ENCODE measurements at places on chromosomes 4 and X. TPM values are rescaled to one million over a fixed set of nuclear protein-coding genes. Genes with fewer than 3 reads are reported as not detected.

The ANOS1 gene
- not detected for total RNA-seq

The FAT1 gene
- total RNA-seq, result 88.9 TPM

The FAM149A gene
- total RNA-seq, result 10.1 TPM

The HTN3 gene
- total RNA-seq, result 49.0 TPM

The DMRTC1B gene
- total RNA-seq, result not detected

- DNase-seq, result no peak
These were observed 445.6 kb downstream of the ACTRT1 start for GRCh38 chrX:127606590-127606989.

DNA sequence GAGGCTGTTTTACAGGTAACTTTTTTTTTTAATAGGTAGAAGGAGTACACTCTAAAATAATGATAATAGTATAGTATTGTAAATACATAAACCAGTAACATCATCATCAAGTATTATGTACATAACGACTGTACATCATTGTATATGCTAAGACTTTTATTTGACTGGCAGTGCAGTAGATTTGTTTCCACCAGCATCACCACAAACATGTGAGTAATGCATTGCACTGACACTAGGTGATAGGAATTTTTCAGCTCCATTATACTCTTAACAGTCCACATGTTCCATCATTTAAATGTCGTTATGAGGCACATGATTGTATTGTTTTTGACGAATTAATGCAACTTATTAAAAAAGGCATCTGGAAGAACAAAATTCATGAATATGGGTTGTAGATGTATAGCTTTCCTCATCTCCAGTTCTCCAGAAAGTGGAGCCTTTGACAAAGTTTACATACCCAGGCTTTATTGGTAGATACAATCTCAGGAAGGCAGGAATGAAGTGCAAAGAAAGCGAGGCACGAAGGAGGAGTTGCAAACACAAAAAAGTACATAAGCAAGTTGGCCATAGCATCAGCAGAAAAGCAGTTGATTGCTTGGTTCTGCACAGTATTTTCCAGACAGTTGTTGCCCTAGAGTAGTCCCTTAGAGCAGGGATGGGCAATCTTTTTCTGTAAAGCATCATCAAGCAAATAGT lies 336.9 kb upstream of the NR3C2 start:
- no peak for DNase-seq

GRCh38 chr4:143667461-143667860 lies 33.0 kb downstream of the FREM3 start:
- DNase-seq, result peak; percentile 61

GRCh38 chr4:39814403-39815185 lies 116.7 kb downstream of the UBE2K start:
- DNase-seq, result no peak

GRCh38 chrX:53440621-53441517 lies 6.7 kb upstream of the HSD17B10 start:
- no peak for DNase-seq

- DNase-seq, result no peak
These were observed 11.1 kb upstream of the GPM6A start for GRCh38 chr4:175823015-175823742.

DNA sequence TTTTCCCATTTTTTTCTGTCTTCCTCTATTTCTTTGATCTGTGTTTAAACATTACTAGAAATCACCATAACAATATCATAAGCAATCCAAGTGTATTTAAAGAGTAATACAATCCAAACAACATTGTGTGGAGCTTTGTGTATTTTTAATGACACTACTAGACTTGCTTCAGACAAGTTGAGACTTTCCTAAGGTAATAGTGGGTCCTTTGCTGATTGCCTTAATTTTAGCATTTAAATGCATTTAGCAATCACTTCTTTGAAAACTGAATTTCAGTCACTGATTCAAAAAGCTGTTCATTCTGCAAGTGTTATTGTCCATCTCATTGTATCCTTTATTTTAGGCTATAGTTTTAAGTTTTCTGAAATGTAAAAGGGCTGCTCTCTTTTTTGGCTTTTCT lies 804.8 kb downstream of the ADGRL3 start:
- DNase-seq, result no peak

- no peak for DNase-seq
These were observed 489.3 kb upstream of the DIPK2B start for GRCh38 chrX:45689971-45690370.

DNA sequence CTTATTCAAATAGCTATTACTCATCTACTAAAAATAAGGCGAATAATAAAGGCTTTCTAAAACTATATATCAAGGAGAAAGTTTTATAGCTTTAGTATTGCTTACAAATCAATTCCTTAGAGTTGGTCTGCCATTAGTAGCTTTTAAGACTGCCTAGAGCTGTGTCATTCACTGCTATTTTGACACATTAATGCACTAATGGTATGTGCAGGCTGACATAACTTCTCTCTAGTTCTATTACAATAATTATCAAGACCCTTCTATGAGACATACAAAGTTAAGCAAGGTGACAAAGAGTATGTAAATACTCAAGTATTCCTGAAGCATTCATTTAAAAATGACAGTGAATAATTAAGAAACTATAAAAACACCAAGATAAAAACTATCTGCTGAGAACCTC lies 625.3 kb downstream of the STPG2 start:
- no peak for DNase-seq

DNA sequence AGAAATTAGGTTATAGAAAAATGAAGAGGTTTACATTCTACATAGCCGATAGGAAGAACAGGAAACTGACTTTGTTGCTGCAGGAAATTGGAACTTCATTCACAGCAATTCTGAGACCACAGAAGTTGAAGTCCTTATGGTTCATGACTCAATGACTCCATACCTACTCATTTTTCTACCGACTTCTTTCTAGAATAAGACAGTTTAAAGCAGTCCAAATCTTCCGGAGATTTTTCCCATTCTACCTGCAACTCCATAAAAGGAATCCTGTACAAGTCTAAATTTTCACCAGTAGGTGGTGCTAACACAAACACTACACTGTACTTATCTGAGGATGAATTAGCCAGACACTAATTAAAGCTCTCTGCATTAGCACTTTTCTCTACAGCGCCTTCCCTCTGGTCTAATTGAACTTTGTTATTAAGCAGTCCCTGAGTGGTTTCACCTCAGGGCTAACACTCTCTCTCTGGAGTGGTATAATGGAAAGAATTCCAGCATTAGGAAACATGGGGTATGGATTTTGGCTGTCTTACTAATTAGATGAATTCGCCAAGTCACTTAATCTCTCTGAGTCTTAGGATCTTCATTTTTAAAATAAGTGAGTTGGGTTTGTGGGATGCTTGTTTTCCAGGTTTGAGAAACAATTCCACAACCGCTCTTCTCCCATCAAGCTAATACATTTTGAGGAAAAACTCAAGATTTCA lies 167.9 kb downstream of the SMIM20 start:
- DNase-seq, result peak; percentile 69

- no peak for DNase-seq
These were observed 103.1 kb downstream of the CHIC2 start for GRCh38 chr4:53961351-53961750.

DNA sequence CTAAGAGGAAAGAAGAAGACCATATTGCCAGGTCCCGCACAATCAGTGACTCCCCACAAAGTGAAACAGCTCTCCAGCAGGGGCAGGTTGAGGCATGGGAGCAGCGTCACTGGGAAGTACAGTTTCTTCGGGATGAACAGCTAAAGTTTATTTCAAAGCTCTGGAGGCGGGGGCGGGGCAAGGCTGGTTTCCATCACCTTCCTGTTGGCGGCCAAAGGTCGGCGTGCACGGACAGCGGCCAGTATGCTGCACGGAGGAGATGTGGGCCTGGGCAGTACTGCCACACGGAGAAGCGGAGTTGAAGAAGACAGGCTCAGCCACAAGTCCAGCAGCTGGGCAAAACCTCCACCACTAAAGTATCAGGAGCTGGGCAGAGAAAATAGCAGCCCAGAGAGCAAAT lies 951 bp upstream of the ZNF518B start:
- DNase-seq, result no peak

DNA sequence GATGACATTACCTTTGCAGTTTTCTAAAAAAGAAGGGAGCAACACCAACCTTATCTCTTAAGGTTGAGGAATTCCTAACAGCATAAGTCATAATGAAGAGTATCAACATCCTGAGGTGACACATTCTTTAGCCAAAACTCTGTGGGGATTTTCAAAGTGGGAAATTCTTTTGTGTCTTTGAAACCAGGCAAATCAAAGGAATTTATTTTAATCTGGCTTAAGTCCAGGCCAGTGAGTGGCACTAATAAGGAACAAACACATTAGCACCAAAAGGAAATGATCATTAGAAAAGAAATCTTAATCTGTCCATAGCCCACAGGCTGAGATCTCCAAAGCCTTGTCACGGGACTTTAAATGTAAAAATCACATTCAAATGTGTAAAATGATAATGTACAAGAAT lies 110.1 kb downstream of the LARP7 start:
- no peak for DNase-seq

DNA sequence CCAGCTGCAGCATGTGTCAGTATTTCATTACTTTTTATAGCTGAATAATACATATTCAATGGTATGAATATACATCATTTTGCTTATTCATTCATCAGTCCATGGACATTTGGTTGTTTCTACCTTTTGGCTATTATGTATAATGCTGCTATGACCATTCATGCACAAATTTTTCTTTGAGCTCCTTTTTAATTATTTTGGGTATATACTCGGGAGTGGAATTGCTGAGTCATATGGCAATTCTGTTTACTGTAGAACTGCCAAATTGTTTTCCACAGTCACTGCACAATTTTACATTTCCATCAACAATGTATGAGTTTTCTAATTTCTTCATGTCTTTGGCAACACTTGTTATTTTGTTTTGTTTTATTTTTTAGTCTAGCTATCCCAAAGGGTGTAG lies 405.9 kb upstream of the PITX2 start:
- DNase-seq, result no peak

DNA sequence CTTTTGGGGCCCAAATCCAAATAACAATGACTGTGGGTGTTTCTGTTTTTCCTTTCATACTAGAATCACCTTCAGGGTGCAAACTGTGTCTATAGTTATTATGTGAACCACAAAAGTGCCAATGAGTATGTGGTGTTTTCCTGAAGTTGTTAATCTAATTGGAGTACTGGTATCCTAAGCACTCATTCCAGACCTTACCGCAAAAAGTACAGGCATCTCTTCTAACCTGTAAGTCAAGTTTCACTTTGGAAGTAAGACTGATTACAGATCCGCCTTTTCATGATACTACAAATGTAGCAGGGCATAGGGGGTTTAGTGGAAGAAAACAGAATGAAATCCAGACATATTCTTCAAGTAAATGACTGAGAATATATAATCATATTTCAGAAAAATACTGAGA lies 16.1 kb downstream of the COQ2 start:
- no peak for DNase-seq

GRCh38 chrX:49177873-49178480 lies 6.3 kb downstream of the PLP2 start:
- DNase-seq, result no peak

DNA sequence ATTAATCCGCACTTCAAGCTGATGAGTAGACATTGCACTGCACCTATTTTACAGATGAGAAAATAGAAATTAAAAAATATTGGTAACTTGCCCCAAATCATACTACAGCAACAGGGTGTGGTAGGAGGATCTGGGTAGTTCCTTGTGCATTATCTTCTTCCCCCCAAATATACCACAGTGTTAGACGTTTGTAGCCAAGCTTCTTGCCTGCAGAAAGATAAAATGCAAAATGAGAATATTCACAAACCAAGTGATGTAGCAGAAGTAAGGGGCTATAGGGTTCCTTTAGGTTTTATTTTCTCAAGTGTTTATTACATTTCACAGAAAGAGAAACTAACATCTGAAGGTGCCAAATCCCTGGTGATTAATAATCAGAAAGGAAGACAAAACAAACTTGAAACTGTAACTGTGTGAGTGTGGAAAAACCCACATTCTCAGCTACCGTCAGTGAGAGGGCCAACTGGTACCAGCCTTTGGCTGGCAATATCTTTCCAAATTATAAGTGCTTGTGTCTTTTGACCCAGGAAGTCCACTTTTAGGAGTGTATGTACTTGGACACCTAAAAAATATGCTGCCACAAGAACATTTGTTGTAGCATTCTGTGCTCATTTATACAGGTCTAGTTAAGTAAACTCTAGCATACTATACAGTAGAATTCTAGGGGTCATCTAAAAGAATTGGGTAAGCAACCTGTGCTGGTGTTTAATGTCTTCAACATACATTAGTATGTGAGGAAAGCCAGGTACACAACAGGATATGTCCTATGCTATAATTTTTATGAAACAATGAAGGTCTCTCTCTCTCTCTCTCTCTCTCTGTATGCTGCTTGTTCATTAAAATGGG lies 6.7 kb upstream of the CD38 start:
- DNase-seq, result no peak

DNA sequence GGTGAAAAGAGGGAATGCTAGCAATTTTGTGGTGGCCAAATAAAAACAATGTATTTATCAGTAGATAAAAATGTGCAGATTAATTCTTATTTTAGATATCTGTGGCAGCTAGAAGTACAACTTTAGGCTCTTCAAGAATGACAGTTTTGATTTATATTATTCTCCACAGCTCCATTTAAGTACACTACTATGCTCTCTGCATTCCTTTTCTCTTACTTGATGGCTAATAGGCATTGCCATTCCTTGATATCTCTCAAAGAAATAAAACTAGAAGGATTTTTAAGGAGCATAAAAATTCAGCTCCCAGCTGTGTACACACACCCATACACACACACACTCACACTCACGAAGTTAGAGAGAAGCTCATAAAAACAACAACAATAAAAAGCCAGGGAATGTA lies 59.4 kb upstream of the H2AZ1 start:
- DNase-seq, result no peak

Measured in SK-MEL-5 (cell line).